ENCODE measurements at places on chromosomes 6 and 20.
A peak's percentile ranks its signal among the peaks of the same experiment; 100 is the strongest.

GRCh38 chr6:123875784-123876183, 72.1 kb downstream of the NKAIN2 start:
- DNase-seq, result no peak

- DNase-seq, result peak; percentile 41
Measured at GRCh38 chr6:16168858-16169257, 40.0 kb downstream of the MYLIP start.

- DNase-seq, result no peak
Measured at GRCh38 chr6:43274916-43275597, 23.0 kb upstream of the SLC22A7 start.

DNA sequence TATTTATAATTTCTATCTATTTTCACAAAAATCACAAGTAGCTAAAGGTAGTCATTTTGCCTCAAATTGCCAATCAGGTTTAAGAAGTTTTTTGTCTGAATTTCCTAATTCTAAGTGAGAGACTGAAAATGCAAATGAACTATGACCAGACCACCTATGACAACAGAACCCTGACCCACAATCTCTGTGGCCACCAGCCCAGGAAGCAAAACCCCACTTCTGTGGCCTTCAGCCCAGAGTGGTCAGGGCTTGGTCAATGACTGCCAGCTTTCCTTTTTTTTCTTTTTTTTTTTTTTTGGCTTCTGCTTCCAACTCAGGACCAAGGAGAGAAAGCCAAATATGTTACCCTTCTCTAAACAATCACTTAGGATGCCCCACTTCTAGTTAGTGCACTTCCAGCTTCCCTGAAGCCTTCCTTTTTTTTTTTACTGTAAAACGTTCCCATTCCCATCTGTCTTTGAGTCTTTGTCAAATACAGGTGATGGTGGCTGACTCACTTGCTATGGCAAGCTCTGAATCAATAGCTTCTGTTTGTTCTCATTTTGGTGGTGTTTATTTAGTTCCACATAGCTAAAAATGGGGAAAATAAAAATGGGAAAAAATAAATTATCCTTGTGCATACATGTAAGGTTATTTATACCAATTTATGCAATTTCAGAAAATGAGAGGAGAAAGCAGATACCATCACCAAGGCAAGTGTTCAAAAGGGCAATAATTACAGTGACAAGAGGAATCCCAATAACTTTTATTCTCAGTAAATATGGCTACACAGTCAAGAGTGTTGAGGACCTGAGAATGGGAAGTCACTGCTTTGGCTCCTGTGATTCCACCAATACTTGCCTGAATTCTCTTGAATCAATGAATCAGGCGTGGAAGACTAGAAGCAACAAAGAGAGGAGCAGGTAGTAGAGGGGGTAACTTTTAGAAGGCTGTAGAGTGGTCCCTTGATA, 170.3 kb upstream of the PDE7B start:
- DNase-seq, result no peak

GRCh38 chr6:147648916-147649315, 140.4 kb downstream of the SAMD5 start:
- no peak for DNase-seq

DNA sequence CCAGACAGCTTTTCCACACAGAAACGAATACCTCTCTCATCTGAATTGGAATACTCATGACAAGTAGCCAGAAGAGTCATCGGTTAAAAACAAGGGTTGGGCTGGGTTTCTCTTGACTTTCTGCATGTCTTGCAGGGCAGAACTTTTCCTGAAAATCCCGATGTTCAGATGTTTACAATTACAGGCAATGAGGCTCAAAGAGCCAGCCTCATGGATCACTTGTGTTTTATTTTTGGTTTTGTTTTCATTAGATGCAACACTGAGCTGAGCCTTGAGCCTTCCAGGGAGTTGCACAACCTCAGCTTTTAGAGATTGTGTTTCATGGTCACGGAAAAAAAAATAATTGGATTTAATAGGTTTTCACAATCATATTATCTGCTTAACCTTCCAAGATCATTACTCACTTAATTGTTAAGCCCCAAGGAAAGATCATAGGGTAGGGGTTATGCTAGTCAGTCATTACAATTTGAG, 288.1 kb upstream of the PRDM1 start:
- DNase-seq, result no peak

DNA sequence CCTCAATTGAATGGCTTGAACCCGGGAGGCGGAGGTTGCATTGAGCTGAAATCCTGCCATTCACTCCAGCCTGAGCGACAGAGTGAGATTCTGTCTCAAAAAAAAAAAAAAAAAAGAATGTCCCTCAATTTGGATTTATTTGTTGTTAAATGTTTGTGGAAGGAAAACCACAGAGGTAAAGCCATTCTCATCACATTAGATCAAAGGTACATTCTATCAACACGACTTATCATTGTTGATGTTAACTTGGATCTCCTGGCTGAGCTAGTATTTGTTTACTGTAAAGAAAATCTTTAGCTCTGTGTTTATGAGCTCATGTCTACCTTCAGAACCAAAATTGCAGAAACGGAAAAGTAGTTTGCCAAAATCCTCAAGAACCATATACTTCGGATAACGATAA, 91.4 kb upstream of the SALL4 start:
- DNase-seq, result no peak

DNA sequence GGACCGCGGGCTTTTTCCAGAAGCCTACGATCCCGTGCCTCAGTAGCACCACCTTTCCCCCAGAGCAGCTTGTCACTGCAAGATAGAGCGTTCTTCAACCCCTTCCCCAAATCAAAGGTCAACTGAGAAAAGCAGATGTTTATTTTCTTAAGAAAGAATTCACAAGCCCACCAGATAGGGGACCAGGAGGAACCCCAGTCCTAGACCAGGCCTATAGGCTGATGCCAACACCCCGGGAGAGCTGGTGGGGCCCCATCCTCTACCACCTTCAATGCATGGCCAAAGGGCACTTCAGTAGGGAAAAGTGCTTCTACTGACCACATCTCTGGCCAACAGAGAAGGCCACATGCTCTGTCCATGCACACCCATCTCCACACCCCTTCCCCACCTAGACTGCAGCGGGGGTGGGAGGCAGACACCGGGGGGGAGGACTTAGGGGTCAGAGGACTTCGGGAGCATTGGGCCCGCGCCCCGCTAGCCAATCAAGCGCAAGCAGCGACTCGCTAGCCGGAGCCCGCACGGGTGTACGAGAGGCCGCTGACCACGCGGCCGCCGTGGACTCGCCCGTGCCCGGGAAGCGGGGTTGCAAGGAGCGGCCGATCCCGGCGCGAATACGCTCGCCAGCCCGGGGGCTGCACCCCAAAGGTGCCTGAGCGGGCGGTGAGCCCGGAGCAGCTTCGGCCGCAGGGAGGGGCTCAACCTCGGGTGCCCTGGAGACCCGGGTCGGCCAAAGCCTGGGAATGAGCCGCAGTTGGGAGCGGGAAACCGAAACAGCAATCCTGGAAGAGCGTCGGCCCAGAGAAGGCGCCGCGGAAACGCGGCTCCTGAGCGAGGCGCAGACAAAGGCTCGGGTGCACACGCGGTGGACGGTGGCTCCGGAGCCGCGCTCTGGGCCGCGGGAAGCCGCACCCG, 2.8 kb downstream of the PDE10A start:
- no peak for DNase-seq

GRCh38 chr6:125212377-125212776, 58.8 kb downstream of the TPD52L1 start:
- DNase-seq, result no peak

DNA sequence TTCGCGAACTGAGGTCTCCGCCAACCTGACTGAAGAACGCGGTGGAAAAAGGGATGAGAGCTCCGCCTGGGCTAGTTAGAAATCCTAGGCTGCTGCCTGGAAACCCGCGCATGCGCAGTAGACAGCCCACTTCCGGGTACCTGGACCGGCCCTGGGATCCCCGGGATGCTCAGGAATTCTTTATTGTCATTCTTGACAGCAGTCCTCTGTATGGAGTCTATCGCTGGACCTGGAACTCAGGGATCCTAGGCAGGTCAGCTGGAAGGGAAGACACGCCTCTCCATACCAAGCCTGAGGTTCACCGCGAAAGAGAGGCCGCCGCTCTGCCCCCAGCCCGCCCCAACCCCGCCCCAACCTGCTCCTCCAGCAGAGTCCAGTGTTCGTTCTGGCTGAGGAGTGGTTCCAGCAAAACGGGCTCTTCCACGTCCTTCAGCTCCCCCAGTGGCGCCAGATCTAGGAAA, 1379.2 kb upstream of the DEFB115 start:
- no peak for DNase-seq

DNA sequence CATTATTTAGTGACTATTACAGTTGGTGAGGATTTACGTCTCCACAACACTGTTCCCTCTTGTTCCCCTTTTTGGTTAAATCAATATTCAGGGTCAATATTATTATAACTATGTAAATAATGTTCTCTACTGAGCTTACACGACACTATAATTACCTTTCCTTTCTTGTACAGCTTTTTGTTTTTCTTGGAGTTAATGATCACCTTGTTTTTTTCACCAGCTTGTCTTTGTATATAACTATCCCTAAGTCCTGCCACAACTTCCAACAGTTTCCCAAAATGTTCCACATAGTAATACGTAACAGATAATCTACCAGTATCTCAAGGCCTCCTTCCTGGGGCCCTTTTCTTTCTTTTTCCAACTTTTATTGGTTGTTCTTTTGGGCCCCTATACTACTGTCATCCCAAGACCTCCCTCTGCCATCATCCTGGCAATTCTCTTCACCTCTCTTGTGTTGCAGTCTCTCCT, 142.0 kb upstream of the SOX4 start:
- DNase-seq, result no peak

DNA sequence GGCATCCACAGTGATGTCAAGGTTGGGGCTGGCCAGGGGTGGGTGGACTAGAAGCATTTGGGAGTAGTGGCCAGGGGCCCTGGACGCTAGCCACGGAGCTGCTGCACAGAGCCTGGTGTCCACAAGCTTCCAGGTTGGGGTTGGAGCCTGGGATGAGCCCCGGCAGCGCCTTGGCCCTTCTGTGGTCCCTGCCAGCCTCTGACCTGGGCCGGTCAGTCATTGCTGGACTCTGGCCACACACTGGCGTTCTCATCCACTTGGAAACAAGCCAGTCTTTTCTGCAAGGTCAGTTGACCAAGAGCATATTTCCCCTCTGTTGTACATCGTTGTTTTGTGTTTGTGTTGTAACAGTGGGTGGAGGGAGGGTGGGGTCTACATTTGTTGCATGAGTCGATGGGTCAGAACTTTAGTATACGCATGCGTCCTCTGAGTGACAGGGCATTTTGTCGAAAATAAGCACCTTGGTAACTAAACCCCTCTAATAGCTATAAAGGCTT, 8.4 kb downstream of the PSMA7 start:
- DNase-seq, result no peak

DNA sequence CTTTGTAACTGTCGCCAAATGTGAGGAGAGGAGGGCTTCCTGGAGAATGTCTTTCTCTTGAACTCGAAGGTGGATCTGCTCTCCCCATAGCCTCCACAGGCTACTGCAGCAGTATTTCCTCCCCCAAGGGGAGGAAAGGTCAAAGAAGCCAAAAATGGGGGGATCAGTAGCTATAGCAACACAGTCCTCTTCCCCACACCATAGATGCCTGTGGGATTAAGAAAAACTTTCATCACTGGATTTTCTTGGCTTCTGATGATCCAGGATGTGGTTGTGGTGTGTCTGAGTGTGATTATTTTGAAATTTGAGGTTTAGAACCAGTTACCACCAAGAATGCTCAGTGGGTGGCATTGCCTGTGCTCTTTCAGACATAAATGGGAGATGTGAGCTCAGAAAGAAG, 140.1 kb upstream of the SPACA1 start:
- DNase-seq, result no peak

DNA sequence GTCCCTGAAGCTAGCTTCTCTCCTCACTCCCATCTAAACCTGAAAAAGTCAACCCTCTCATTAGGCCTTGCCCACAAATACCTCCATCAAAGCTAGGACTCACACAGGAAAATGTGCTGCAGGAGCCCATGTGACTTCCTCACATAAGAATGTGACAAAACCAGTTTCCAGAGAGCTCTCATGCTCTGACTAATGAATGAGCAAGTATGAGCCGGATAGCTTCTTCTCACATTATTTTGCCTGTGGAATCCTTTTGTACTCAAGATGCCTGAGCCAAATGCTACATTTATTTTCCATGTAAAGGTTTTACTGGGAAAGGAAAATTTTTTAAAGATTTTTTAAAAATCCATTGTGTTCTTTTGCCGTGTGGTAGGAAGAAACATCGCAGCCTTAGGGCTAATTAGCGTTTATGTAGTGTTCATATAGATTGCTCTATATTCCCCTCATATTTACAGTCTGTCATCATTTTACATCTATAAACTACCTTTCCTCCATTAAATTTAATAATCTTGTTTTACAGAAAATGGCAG, 68.6 kb upstream of the CCN6 start:
- DNase-seq, result no peak

DNA sequence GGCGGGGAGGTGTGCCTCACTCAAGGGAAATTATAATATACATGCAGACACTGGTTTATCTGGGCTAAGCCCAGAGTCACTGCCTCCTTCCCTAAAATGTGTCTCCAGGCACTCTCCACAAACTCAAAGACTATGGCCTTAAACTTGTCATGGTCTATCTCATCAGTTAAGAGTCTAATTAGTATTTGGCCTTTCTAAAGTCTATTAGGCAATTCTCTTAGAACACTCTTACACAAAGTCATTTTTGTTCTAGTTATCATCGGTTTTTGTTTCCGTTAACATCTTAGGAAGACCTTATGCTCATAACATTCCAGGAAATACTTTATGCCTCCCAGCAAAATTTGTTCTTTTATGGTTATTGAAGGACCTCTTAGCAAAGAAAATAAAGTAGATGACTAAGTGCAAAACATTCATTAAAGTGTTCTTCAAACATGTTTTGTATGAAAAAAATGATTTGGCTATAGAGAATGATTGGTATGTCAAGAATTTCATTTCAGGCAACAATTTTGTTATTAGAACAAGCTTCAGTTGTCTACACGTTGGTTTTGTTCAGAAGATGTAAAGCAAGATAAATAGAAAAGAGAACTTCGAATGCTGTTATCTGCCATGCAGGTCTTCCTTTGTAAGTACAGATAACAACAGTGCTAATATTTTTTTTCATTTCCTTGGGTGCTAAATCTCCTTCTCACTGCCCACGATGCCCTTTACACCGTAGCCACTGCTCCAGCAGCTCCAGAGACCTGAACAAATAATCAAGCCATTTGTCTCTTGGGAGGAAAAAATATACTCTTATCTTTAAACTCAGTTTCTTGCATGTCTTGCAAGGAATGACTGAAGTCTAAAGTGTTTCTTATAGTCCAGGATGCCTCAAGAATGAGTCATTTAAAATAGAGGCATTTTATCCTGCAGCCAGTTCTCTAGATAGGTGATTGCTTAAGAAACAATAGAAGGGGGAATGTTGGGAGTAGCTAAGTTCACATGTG, 170.4 kb downstream of the HTR1B start:
- no peak for DNase-seq

Measured in NCI-H1436 treated with DMSO at 0.1 percent for 48 hours (cell line).